CD4-positive, alpha-beta T cell (primary cell): ENCODE measurements at places on chromosomes 4 and X.

- no peak for DNase-seq
Measured at GRCh38 chr4:77927991-77928925, 65.6 kb downstream of the MRPL1 start.

GRCh38 chr4:3037957-3038461 is 36.3 kb downstream of the HTT-AS start:
- DNase-seq = no peak

GRCh38 chr4:151688003-151688784 is 72.6 kb downstream of the GATB start:
- DNase-seq = no peak

GRCh38 chr4:83643036-83643435 is 107.1 kb downstream of the GPAT3 start:
- DNase-seq = no peak

GRCh38 chrX:68431836-68432235 is 1.5 kb downstream of the OPHN1 start:
- no peak for DNase-seq

GRCh38 chr4:40305328-40306170 is 29.6 kb upstream of the CHRNA9 start:
- DNase-seq = peak; percentile 56

- no peak for DNase-seq
Measured at GRCh38 chrX:118116713-118117550, at the start of gene KLHL13. Gene KLHL13, minus strand, starts transcription at chrX:118116810. Its CDS starts 88,337 bp downstream, at chrX:118028473.

DNA sequence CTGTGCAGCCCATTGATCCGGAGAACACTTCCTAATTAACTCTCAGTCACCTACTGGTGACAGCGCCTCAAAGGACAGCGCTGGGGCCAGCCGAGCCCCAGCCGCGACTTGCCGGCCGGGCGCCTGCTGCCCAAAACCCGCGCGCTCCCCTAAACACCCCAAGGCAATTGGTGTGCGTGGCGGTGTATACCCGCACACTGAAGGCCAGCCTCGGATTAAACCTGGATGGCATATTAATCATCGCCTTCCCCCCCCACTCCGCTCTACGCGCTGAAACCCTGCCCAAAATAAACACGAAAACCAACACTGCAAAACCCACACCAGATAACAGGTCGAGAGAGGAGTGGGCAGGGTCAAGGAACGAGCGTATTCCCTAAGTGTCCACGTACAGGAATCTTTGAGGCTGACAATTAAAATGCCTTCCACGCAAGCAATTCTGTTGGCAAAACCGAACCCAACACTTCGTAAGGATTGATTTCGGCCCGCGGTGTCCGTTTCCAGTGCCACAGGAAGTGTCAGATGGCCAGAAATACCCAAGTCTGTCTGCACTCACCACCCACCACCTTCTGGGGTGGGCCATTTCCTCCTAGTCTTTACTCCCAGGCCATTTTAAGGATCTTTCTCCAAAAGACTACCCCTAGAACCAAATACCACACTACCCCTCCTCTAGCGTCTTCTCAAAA is 2.7 kb downstream of the BCOR start:
- DNase-seq = no peak

DNA sequence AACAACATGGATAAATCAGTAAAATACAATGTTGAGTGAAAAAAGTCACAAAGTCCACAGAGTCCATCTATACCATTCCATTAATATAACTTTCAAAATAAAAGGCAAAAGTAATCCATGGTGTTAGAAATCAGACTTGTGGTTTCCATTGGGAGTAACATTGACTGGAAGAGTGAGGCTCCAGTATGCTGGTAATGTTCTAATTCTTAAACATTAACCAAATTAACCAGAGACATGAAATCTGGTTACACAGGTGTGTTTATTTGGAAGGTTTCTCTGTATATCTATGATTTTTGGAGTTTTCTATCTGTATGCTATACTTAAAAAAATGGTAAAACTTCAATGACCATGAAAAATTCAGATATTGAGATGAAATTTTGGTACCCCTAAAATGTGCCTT is 42.6 kb downstream of the SULT1B1 start:
- DNase-seq = no peak

DNA sequence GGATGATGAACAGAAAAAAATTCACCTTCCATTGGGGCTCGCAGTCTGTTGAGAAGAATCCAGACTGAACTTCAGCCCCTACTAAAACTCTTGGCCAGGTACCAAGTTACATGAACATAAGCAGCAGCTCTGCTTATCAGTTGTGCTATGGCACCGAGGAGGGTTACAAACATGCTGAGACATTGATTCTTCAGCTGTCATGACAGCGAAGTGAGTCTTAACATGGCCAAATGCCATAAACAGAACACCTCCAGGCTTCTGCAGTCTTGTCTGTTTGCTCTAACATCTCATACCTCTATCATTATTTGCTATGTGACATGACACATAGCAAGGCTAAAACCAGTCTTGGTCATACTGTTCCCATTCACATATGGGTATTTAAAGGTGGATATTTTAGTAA is 521.5 kb downstream of the GRID2 start:
- no peak for DNase-seq

- DNase-seq = no peak
Measured at GRCh38 chrX:40303256-40304077, 205.7 kb upstream of the BCOR start.

- no peak for DNase-seq
Measured at GRCh38 chr4:27973056-27973455, 1112.4 kb downstream of the STIM2 start.

- no peak for DNase-seq
Measured at GRCh38 chrX:1807301-1807731, 192.5 kb downstream of the ASMT start.

- no peak for DNase-seq
Measured at GRCh38 chrX:8980756-8981155, 53.2 kb downstream of the FAM9B start.

GRCh38 chr4:10809905-10810304 is 125.3 kb upstream of the CLNK start:
- no peak for DNase-seq

DNA sequence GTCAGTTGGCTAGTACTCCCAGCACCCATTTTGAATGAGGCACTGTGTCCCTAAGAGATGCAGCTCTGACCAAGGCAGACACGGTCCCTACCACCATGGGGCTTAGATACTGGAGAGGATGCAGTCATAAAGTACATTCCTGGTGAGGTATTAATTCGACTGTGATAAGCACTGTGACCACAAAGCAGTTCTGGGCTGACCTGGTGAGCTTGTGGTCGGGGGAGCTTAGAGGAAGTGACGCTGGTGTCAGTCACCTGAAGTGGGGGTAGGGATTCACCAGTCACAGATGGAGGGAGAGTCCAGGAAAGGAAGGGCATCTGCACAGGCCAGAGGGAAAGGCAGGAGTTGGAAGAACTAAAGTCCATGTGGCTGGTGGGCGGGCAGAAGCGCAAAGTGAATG is 15.8 kb upstream of the CLTRN start:
- DNase-seq = no peak

DNA sequence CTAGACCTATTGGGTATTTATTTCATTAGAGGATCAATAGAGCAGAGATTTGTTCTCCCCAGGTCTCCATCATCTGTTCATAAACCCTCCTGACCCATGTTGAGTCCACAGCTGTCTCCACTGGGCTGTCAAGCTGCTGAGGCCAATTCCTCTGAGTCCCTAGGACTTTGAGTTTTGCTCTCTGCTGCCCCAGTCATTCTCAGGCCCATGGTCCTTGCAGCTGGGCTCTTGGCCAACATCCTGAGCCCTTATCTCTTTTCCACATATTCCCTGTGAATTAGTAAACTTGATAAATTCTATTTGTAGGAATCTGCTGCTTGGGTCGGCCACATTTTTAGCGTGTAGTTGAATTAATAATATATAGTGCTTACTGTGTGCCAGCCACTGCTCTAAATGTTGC is 41.9 kb downstream of the FHL1 start:
- DNase-seq = no peak

GRCh38 chr4:152860046-152860445 is 76.1 kb upstream of the FHDC1 start:
- no peak for DNase-seq

GRCh38 chrX:12999422-12999821 is 24.5 kb downstream of the TMSB4X start:
- peak; percentile 72 for DNase-seq

DNA sequence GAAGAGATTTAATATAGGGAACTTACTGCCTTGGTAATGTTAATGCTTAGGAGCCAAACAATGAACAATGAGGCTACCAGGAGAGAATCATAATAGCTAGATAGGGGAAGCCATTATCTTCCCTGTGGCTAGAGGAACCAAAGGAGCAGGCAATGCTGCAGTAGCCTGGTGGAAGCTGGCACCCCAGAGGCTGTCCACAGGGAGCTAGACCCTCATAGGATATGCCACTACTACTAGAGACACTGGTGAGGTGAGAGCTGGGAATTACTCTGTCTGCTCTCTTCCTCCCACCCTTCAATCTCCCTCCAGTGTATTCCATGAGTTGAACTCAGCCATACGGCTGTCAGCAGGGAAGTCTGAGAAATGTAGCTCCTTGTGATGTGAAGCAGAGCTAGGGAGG is 601.4 kb downstream of the KCNIP4 start:
- DNase-seq = no peak

DNA sequence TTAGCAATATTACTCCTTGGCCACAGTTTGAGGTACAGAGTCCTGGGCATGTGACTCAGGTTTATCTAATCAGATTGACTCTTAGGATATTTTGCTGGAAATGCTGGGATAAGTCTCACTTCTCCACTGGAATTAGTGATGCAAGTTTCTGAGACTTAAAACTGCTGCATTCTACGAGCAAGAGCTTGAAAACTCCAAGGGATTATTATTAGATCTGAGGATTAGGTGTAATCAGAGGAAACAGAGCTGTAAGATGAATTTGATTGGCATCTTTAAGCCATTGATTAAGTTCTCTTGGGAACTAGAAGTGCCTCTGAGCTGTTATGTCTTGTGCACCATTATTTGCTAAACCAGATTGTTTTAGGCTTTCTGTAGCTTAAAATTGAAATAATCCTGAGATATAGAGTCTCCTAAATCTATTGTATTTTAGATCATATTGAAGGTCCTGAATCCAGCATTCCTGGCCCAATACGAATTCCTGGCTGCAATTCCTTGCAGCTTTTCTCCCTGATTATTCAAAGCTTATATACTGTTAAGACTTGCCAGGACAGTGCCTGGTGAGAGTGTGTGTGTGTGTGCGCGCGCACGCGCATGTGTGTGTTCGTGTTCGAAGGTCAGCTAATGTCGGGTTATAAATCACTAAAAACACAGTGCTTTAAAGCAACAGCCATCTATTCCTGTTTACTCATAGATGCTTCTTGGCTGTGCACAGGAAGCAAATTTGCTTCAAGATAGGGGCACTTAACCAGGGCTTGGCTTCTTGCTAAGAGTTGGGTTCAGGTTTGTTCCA is 735.1 kb downstream of the STIM2 start:
- DNase-seq = no peak

GRCh38 chrX:121122332-121122731 is 74.9 kb downstream of the GLUD2 start:
- no peak for DNase-seq

DNA sequence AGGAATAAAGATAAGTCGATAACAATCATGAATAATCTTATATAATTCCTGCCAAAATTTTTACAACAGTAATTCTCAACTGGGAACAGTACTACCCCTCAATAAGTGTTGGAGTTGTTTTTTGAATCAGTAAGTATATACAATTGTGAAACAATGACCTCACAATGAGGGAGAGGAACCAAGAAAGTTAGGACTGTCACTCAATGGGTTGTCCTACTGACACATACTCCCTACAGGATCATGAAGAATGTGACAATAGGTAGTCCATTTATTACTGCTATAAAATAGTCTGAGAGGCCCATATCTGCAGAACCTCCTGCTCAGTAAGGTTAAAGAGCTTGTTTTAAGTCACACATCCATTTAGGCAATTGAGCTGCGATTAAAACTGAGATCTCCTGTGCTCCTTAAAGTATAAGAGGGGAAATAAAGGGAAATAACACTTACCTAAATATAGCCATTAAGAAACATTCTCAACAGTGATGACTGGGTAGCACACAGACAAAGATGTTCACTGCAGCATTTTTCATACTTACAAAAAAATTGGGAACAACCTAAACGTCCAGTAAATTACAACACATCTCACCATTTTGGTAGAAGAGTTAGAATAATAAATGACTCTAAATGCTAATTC is 26.2 kb downstream of the FBXW7 start:
- DNase-seq = no peak

DNA sequence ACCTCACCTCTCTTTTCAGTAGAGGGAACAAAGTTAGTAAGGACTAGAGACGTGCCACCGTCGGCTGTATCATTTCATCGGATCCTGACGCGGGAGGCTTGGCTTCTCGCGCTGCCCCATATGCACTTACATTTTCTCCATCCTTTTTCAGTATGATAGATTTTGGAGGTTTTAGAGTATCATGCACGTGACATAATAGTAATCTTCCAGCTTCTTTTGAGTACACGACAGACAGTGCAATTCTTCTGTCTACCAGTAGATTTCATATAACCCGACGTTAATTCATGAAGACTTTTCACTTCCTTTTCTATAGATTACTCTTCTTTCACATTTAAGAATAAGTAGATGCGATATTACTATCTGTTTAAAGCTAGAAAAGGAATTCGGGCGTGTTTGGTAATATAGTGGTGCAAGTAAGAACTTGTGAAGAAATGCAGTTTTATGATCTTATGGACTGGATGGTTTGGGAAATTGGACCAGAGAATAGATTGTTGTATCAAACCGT is 1.0 kb downstream of the CDS1 start:
- DNase-seq = no peak

DNA sequence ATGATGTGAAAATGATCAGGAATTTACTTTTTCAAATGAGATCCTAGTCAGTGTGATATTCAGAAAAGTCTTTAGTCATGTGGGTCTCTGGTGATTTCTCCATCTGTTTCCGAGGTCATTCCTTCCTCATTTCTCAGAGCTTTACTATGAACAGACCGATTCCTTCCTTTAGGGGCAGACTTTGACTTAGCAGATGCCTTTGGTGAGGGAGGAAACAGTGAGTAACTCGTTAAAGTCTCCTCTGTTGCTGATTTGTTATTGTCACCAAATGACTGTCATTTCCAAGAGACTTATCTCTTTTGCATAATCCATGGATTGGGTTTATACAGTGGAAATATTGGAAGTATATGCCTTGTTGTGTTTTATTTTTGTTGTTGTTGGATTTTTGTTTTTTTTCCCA is 76.2 kb upstream of the CD99 start:
- no peak for DNase-seq

GRCh38 chrX:16826207-16826606 is 39.9 kb downstream of the TXLNG start:
- no peak for DNase-seq

GRCh38 chr4:165312506-165312905 is 15.0 kb upstream of the MSMO1 start:
- DNase-seq = no peak

DNA sequence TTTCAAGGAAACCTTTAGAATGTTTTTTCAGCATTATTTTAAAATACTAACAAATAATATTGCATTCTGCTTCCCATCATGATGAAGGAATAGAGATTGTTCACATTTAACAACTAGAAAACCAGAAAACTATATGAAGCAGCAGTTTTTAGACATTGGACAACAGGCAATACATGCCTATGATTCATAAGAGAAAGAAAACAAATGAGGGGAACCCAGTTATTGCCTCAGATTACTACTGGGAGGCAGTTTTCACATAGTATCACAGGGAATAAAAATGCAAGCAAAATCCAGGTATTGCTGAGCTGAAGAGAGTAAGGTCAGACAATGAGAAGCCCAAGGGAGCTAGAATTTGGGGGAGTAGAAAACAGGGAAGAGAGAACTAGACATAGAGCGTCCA is 373.6 kb downstream of the MAPK10 start:
- no peak for DNase-seq

- DNase-seq = no peak
Measured at GRCh38 chrX:150879855-150880807, 18.3 kb downstream of the CD99L2 start.

GRCh38 chr4:142493255-142494110 is 352.6 kb downstream of the INPP4B start:
- no peak for DNase-seq
